ENCODE measurements at places on chromosomes 16 and 17.

GRCh38 chr17:47363171-47363570, 39.4 kb downstream of the EFCAB13 start:
- DNase-seq = no peak

- DNase-seq = no peak
Observed at GRCh38 chr17:29682054-29682453, 59.3 kb upstream of the CORO6 start.

- DNase-seq = no peak
Observed at GRCh38 chr16:74431516-74431915, 10.2 kb upstream of the CLEC18B start.

DNA sequence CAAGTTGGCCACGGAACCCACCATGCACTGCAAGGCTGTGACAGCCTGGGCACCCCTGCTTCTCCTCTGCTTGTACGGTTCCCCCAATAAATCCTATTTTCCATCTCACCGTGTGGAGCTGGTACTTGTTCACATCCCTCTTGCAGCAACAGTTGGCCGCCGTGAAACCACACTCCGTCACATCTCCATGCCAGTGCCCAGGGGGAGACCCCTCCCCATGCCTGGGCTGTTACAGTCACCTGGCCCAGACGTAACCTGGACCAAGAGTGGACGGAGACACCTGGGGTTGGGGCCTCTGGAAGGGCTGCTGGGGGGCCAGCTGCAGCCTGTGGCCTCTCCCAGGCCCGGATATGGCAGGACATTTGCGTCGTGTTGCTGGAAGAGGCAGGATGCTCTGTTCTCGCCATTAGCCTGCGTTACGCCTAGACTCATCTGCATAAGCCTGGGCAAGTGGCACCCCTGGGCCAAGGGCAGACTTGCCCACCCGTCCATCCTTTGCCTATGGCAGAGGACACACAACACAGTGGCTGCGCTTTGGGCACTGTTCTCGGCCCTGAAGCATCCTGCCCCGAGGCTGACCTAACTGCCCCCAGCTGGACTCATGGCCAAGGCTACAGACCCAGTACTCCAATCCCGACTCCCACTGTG, 14.2 kb upstream of the KREMEN2 start:
- DNase-seq = no peak

DNA sequence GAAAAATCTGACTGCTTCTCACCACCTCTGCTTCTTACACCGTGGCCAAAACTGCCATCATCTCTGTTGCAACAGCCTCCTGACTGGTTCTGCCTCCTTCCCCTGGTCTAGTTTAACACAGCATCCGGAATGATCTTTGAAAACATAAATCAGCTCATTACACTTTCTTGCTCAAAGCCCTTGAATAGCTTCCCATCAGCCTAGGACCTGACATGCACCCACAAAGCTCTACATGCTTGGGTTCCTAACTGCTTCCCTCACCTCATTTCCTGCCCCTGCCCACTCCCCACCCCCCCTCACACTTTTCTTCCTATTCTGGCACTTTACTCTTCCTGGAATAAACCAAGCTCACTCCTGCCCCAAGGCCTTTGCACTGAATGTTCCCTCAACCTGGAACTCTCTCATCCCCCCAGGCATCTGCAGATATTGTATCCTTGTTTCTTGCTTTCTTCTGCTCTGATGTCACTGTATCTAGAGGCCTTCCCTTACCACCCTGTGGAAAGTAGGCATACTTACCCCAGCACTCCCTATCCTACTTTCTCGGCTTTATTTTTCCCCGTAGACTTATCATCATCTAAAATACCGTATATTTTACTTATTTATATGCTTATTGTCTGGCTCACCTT, 112.4 kb downstream of the FTO start:
- DNase-seq = no peak

DNA sequence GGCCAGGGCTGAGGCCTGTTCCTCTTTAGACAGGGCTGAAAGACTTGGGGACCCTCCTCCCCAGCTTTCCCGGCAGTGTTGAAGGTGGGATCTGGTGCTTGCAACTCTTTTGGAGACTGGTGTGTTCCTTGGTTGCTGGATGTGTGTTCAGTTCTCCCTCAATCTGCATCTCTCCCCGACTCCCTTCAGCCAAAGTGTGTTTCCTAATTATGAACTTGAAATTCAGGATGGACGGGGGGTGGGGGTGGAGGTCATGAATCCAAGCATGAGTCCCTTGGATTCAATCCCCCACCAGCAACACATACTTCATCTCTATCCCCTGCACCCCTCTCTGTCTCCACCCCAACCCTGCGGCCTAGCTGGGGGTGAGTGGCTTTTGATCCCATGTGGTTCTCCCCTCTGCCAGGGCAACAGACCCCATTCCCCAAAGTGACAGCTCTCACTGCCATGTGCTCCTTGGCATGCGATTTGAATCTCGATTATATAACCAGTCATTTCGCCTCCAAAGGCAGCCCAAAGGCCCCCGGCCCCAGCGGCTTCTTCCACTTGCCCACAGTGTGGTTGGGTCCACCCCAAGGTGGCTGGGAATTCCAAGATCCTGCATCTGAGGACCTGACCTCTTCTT, 1.3 kb downstream of the ARHGAP23 start:
- DNase-seq = no peak

GRCh38 chr16:15970743-15971439, 21.5 kb downstream of the ABCC1 start:
- no peak for DNase-seq

- DNase-seq = no peak
Observed at GRCh38 chr17:82531431-82531881, 11.9 kb downstream of the FOXK2 start.

- no peak for DNase-seq
Observed at GRCh38 chr16:6884002-6884401, 448.6 kb upstream of the RBFOX1 start.

GRCh38 chr17:77619326-77619725, 339.2 kb upstream of the TNRC6C start:
- DNase-seq = no peak

DNA sequence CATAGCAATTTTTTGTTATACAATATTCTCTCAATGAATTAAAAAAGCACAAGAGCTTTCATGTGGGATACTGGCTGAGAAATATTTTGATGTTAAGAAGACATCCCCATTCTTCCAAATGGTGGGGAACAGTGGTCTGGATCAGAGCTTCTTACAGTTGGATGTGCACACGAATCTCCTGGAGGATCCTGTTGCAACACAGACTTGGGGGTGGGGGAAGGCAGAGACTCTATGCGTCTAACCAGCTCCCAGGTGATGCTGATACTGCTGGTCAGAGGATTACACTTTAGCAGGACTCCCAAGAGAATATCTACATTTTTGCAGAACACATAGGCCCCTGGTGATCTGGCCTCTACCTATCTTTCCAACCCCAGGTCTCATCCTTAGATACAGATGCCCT, 108.3 kb downstream of the SPACA3 start:
- DNase-seq = no peak

Measured in stimulated activated CD8-positive, alpha-beta memory T cell treated with anti-CD3 and anti-CD28 coated beads, Interleukin-12 subunit alpha, Interleukin-12 subunit beta, amount 100 ng/mL, for 1 hour (primary cell).